ENCODE measurements at places on chromosomes 16 and 17.

DNA sequence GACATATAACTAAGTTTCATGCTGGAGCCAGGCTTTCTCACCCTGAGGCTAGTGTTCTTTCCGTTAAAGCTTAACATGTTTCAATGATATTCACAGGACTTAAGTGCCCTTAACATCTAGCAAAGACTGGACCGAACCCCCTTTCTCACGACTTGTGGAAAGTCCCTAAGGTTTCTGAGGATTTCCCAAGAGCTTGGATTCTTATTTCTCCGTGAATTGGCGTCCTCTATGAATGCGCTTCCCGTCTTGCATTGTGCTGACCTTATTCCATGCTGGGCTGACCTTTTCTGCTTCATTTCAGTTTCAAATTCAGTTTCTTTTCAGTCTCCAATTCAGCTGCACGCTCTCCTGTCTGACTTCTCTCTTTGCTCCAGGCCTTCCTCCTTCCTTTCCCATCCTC lies 206.4 kb downstream of the HS3ST3A1 start:
- peak; percentile 52 for DNase-seq

DNA sequence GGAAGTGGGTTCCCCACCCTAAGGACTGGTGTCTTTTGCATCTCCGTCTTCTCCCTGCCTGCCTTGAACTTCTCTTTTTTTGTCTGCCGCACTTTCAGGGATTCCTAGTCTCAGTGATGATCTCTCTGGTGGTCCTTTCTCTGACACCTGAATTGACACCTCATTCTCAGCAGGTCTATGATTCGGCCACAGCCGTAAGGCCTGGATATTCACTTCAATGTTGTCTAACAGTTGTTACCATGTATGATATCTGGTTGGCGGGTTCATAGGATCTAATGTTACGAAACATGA lies 25.1 kb upstream of the SLC47A1 start:
- DNase-seq = no peak

DNA sequence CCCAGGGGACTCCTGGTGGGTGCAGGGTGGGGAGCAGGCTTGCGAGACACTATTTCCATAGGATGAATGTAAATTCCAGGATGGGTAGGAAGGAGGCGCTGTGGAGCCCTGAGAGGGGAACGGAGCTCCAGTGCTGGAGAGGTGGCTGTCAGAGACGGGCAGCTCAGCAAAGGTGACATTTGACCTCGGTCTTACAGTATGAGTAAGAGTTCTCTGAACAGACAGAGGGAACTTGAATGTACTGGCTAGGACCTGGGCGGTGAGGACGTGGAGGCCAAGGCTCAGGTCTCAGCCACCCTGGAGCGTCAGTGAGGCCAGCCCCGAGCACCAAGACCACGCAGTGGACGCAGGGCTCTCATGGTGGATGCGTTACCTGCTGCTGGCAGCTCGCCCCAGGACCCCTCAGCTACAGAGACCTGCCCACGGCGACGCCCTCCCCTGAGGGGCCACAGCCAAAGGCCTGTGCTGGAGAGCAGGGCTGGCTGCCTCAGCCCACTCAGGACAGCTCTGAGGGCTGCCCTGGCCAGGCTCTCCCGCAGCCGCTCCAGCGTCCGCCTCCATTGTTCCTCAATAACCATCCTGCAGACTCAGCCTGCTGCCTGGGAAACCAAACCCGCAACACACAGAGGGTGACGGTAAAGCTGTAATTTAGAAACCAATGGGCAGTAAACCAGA lies 65.9 kb upstream of the TNRC6C start:
- no peak for DNase-seq

- no peak for DNase-seq
Measured at GRCh38 chr16:16828913-16829398, 450.0 kb downstream of the NPIPA7 start.

DNA sequence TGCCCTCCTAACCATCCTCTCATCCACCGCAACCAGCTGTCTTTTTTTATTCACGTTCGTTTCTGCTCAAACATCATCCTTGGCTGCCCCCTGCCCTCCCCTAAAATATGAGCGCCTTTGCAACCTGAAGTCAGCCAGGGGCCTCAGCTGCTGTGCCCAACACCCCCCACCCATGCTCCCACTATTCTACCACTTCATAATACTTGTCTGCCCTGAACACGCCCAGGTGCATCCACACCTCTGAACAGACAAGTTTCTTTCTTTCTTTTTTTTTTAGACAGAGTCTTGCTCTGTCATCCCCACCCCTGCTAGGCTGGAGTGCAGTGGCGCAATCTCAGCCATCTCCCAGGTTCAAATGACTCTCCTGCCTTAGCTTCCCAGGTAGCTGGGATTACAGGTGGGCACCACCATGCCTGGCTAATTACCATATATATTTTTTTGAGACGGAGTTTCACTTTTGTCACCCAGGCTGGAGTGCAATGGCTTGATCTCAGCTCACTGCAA lies 26.9 kb downstream of the CEP295NL start:
- no peak for DNase-seq

DNA sequence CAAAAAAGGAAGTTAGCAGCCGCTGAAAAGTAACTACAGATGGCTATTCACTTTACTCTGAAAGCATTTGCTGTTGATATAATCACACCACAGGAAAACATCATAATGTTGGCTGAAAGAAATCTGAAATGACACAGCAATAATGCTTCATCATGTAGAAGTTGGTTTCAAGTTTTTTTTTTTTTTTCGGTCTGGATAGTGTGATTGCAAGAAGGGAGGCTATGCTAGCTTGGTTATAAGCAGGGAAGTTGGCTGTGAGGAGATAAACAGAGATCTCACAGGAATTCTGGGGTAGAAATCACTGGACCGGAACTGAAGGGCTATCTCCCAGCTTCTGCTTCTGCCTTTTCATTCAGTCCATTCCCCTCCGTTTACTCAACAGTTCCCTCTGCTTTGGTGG lies 57.9 kb downstream of the MYO1D start:
- DNase-seq = no peak

- peak; percentile 79 for DNase-seq
Measured at GRCh38 chr17:60142872-60143499, 6.8 kb upstream of the CA4 start.

DNA sequence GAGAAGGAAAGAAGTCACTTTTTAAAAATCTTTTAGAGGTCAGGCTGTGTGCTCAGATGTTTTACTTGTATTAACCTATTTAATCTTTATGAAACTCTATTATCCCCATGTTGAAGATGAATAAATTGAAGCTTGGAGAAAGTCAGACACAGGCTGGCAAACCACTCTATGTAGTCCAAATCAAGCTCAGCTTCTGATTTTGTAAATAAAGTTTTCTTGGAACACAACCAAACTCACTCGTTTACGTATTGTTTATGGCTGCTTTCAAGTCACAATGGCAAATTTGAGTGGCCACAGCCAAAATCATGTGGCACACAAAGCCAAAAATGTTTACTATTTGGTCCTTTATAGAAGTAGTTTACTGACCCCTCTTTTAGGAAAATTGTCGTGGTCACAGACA lies 596.0 kb upstream of the CDH11 start:
- DNase-seq = no peak

DNA sequence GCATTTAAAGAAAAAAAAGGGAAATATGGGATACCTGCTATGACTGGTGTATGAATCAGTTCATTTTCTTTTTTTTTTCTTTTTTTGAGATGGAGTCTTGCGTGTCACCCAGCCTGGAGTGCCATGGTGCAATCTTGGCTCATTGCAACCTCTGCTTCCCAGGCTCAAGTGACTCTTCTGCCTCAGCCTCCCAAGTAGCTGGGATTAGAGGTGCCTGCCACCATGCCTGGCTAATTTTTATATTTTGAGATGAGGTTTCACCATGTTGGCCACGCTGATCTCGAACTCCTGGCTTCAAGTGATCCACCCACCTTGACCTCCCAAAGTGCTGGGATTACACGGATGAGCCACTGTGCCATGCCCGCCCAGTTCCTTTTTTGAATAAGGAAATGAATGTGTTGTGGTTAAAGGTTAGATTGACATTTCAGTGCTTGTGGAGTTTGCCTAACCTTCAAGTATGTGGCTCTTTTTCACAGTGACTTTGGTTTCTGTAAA lies 7.7 kb downstream of the HAPSTR1 start:
- no peak for DNase-seq

DNA sequence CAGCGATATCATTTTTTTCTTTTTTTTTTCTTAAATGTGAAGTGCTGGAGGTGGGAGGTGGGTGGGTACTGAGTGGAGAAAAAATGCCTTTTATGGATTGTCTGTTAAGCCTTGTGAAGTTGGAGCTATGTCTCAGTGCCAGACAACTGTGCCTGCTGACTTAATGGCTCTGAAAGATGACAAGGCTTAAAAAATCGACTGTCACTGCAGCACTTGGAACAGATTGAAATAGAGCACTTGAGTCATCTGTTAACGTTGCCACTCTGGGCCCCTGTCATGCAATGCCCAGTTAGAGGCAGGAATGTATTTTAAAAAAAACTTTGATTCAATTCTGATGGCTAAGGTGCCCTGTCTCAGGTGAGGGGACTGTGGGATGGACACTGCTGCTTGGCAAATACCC lies 108.2 kb upstream of the HS3ST2 start:
- no peak for DNase-seq

DNA sequence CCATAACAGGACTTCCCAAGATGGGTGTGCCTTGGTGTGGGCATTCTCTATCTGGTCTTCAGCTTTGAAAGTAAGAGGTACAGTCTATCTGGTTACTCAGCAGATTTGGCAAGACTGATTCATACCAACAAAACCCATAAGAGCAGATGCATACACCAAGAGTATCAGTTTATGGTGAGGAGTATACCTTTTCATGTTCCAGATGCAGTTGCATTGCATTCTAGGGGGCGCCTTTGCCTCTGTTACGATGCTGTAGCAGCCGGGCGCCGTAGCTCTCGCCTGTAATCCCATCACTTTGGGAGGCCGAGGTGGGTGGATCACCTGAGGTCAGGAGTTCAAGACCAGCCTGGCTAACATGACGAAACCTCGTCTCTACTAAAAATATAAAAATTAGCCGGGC lies 31.1 kb upstream of the CARMIL2 start:
- no peak for DNase-seq

- no peak for DNase-seq
Measured at GRCh38 chr16:88686062-88686438, 257 bp downstream of the SNAI3 start.

DNA sequence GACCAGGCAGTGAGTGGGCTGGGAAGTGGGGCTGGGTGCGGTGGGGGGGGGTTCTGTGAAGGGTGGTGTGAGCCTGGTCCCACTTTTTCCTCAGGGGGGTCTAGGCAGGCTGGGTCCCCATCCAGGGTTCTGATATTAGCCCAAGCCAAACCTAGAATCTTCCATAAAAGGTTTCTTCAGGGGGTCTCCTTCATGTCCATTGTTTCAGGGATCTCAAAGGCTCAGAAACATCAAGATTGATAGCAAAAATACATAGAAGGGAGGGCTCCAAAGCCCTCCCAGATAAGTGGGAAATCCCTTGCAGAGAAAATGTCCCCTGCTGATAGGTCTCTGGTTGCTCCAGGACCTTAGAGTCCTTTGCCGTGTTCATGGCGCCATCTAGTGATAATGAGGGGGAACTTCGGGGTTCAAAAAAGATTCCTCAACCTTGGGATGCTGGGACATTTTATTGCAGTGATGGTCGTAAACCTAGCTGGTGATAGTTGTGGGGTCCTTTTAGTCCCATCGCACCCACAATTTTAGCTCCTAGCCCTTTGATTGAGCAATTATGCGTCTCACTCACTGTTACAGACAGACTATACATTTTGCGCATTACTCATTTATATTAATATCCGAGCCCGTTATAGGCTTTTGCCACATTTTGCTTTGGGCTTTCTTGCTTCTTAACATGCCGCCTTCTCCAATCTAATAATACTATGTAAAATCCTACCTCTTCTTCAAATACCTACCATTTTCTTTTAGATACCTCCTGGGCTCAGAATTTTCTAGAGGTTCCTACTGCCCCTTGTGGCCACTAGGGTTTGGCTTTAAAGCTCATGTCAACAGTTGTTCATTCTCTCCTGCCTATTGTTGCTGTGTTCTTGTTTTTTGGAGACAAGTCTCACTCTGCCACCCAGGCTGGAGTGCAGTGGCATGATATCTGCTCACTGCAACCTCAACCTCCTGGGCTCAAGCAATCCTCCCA lies 35.1 kb downstream of the IGF2BP1 start:
- DNase-seq = peak; percentile 69

- DNase-seq = no peak
Measured at GRCh38 chr16:50702725-50703124, 9.3 kb downstream of the NOD2 start.

DNA sequence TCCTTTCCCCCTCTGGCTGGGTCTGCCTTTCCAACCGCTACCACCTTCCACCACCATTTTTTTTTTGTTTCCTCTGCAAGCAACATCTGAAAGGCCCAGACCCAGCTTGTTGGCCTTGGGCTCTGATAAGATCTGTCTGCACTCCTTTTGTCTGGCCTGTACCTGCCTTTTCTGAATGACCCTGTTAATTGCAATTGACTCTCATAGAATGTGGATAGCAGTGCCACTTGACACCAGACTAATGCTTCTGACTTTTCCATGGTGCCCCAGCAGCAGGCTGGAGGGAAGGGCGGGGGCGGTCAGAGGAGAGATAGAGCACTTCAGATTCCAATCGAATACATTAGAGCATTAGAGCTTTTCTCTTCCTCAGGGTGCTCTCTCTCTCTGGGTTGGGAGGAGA lies 538.9 kb downstream of the WWOX start:
- DNase-seq = no peak

- no peak for DNase-seq
Measured at GRCh38 chr17:19239544-19239943, 2.4 kb downstream of the EPN2 start.

DNA sequence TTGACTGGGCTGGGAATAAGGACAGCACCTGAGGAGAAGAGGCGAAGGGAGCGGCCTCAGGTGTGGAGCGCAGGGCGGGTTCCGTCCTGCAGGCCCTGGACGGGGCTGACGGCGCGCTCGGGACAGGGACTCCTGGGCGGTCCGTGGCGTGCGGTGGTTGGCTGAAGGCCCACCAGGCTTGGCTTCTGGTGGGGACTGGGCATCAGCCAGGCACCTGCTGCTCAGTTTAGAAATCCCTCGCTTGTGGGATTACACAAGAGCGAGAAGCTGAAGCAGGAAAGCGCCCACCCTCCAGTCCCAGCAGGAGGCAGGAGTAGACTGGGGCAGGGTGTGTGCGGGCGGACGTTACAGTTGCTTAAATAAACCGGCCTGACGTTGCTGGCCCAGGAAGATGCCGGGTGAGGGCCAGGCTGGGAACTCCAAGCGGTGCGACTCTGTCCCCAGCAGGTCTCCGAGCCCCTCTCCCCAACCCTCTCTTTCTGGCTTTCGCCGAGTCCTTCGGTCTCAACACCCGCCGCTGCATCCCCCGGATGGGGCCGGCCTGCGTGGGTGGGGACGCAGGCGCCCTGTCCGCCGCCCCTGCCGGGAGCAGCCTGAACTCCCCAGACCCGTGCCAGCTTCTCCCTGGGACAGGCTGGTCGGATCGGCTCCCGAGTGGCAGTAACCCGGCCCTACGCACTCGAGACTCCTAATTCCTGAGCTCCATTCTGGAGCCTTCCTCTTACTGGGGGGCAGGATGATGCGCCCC lies 639 bp downstream of the MIF4GD start:
- DNase-seq = peak; percentile 50

DNA sequence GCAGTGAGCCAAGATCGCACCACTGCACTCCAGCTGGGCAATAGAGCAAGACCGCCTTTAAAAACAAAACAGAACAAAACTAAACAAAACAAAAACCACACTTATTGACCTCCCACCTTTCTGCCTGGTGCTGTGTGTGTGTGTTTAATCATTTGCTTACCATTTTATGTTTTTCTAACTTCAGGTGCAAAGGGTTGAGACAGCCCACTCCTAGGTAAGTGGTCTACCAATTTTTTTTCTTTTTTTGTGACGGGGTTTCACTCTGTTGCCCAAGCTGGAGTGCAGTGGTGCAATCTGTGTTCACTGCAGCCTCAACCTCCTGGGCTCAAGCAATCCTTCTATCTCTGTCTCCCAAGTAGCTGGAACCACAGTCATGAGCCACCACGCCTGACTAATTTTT lies 65.8 kb downstream of the SALL1 start:
- DNase-seq = no peak

- DNase-seq = no peak
Measured at GRCh38 chr17:7715936-7716886, 1.3 kb upstream of the DNAH2 start.
